ENCODE measurements at places on chromosomes 2 and 18.

GRCh38 chr2:109344270-109344805, 215.3 kb downstream of the SH3RF3 start:
- DNase-seq, result no peak

- no peak for DNase-seq
Observed at GRCh38 chr2:142286618-142287017, 155.8 kb upstream of the LRP1B start.

GRCh38 chr2:45938649-45939511, 287.4 kb downstream of the PRKCE start:
- no peak for DNase-seq

- DNase-seq, result no peak
Observed at GRCh38 chr2:143719406-143719805, 590.2 kb downstream of the ARHGAP15 start.

DNA sequence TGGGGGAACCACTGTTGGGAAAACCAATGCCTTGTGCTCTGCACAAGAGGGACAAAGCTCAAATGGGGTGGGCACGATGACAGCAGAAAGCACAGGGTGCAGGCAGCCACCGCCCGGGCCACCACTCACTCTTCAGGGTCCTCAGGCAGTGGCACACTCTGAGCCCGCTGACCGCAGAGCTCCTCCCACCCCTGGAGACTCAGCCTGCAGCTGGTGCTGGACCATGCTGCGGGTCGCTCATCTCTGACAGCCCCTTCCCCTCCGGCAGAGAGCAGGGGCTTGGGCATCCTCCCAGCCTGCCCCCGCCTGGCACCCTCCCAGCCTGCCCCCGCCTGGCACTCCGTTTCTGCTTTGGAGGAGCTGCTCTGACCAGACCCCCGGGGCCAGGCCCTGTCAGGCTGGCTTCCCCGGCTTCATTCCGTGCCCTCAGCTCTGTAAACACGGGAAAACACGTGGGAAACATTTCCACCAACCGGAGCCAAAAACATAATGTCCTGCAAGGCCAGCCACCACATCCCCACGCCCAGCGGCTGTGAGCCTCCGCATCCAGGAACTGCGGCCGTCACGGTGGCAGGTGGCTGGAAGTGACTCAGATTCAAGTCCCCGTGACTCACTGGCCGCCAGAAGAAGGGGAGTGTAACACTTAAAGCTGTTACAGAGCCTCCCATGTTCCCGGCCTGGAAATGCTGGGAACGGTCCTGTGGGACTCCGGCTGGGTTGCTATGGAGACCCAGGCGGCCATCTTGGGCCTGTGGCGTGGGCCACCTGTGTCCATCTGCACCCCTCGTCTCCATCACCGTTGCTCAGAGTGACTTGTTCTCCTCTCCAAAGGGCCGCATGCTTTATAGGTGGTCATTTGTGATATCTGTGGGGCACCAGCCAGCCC, 6.8 kb upstream of the SNED1 start:
- DNase-seq, result no peak

DNA sequence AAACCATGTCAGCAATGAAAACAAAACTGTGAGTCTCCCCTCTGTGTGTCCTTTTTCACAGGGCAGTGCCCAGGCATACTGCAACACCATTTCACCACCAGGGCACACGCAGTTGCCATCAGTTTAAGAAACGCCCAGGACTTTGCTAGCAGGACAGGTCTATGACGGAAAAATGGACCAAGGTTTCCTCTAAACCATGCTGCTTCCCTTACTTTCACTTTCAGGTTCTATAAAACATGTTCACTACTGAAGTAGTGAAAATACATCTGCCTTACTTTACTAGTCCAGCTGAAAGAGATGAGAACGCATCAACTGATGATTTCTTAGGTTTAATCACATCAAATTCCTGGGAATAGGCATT, 110.5 kb downstream of the TCF4 start:
- peak; percentile 71 for DNase-seq

DNA sequence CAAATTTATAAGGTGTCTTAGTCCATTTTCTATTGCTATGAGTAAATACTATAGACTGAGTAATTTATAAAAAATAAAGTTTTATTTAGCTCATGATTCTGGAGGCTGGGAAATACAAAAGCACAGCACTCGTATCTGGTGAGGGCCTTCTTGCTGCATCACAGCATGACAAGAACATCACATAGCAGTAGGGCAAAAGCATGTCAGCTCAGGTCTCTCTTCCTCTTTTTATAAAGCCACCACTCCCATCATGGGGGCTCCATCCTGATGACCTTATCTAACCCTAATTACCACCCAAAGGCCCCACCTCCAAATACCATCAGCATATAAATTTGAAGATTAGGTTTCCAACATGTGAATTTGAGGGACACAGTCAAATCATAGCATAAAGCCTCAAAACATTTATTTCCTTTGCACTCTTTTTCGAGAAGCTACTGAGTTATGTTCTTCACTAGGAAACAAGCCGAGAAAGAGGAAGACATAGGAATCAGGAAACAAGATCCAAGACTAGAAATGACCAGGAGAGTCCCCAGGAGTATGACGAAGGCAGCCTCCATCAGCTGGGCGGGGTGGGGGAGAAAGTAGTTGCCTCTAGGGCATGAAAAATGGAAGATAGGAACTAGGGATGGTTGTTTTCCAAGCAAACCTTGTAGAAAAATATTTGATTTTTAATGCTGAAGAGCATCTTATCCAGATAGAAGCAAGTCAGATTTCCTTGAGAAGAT, 24.1 kb upstream of the NABP1 start:
- DNase-seq, result no peak

GRCh38 chr2:216960671-216961268, 100.9 kb upstream of the TNP1 start:
- no peak for DNase-seq

DNA sequence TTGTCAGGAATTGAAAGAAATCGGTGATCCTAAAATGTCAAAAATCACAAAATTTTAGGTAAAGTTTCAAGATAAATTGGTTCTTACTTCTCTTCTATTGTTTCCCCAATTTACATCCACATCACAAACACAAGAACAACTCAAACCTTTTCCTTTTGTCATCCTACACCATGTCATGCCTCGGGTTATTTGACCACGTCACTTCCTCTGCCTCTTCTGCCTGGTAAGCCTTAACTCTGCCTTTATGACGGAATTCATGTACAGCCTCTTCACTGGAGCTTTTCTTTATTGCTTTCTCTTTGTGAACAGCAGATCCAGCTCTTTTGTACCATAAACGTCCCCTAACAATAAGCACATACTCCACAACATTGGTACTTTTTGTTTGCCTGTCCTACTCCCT, 258.0 kb downstream of the DPP10 start:
- no peak for DNase-seq

DNA sequence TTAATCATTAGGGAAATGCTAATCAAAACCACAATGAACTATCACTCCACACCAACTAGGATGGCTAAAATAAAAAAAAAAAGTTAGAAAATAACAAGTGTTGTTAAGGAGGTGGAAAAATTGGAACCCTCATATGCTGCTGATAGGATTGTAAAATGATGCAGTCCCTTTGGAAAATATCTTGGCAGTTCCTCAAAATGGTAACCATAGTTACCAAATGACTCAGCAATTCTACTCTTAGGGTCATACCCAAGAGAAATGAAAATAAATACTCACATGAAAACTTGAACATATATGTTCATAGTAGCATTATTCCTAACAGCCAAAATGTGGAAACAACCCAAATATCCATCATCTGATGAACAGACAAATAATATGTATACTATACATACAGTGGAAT, 15.7 kb upstream of the ACVR2A start:
- no peak for DNase-seq

GRCh38 chr2:172147944-172148650, 45.4 kb upstream of the DLX2 start:
- DNase-seq, result no peak

GRCh38 chr18:23992089-23992940, 22.2 kb upstream of the TTC39C start:
- DNase-seq, result peak; percentile 49

GRCh38 chr2:101371636-101372035, 15.7 kb downstream of the CREG2 start:
- DNase-seq, result no peak

GRCh38 chr18:8252371-8252770, 356.9 kb upstream of the RAB12 start:
- DNase-seq, result no peak

GRCh38 chr18:58348517-58348916, 280.4 kb downstream of the ALPK2 start:
- peak; percentile 4 for DNase-seq

DNA sequence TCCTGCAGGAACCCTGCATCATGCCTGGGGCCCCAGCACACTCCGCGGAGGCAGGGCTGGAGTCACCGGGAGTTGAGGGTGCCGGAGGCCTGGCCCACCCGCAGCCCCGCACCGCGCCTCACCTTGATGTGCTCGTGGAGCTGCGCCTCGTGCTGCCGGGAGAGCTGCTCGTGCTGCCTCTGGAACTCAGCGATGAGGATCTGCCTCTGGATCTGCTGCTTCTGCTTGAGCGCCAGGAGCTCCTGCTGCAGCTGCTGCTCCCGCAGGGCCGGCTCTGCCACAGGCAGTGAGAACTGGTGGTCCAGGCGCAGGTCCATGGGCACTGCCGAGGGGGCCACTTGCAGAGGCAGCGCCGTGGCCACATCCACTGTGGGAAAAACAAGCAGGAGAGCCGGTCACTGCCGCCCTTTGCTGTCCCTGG, 211.1 kb downstream of the HDAC4 start:
- DNase-seq, result no peak

- no peak for DNase-seq
Observed at GRCh38 chr2:108701208-108701607, 18.1 kb upstream of the RANBP2 start.

DNA sequence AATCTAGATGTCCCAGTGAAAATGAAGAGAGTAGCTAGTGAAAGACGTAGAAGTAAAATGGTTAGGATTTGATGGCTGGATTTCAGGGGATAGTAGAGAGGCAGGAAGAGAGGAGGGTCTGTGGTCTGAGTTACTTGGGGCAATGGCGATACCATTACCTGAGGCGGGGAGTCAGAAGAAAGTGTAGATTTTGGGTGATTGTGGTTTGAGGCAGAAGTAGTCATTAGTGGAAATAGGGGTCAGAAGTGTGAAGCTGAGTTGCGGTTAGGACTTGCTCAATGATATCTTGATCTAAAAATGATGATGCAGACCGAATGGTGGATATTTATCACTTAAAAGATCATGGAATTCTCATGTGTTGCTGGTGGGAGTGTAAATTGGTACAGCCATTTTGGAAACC, 41.0 kb downstream of the CEP192 start:
- no peak for DNase-seq

DNA sequence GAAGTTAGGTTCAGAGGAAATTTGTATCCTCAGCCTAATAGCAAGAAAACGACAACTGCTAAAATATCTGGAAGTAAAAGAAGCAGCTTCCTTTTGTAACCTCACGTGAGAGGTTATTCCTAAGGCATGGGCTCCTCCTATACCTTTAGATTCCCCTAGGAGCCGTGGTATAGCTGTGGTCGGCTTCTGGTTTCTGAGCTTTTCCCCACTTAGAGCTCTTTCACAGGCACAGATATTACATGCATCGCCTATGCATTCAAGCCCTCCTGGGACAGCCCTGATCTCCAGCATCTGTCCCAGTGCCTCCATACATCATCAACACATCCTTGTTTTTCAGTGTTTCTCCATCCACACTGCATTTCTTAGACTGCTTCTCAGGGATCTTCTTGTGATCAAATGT, 289.0 kb downstream of the ALPK2 start:
- no peak for DNase-seq

- no peak for DNase-seq
Observed at GRCh38 chr18:6719098-6719846, 10.2 kb upstream of the ARHGAP28 start.

DNA sequence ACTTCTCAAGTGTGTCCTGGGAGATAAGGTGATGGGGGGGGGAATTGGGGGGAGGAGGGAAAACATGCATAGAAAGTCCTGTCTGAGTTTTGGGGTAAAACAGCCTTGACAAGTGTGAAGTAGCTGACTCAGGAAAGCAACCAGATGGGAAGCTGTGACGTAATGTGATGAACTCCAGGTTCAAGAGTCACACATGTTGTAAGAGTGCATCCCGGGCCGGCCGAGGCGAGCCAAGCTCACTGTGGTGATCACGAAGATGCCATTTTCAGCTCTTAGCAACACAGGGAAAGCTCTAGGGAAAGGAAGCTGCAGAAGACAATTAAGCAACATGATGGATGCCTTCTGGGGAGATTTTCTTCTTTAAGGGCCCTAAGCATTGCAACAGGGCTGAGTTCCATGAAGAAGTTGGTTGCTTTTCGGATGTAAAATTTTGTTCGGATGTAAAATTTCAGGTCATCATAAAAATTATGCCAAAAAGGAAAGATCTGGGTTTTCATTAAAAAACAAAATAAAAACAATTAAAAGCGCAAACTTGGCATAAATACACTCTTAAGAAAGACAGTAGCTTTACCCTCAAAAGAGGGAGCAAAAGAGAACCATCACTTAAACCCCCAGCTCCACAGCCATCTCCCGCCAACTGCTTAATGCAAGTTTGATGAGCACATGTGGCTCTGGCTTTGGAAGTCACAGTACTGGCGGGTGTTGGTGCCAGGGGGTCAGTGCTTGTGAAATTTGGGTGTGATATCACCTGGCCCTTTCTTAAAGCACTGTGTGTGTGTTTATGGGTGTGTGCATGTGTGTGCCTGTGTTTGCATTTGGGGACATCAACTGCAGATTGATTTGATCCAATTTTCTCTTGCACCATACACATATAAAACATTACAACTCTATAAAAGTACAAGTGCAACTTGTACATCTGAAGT, 19.1 kb downstream of the SERTAD2 start:
- no peak for DNase-seq
